Stimulated activated CD4-positive, alpha-beta T cell treated with anti-CD3 and anti-CD28 coated beads, Interleukin-4, amount 100 ng/mL, for 4 hours (primary cell): ENCODE measurements at places on chromosomes 6 and 20.

- no peak for DNase-seq
Observed at GRCh38 chr20:55456316-55456940, 548.9 kb downstream of the CBLN4 start.

DNA sequence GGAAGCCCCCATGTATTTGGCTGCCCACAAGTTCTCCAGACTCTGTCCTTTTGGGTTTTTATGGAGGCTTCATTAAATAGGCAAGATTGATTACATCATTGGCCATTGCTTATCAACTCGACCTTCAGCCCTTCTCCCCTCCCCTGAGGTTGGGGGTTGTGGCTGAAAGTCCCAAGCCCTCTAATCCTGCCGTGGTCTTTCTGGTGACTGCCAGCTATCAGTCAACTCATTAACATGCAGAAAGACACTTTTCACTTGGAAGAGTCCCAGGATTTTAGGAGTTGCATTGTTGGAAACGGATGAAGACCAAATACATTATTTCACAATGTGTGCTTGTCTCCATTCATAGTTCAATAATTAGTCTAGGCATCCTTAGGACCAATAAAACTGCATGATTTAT is 9.5 kb downstream of the CDC5L start:
- no peak for DNase-seq

DNA sequence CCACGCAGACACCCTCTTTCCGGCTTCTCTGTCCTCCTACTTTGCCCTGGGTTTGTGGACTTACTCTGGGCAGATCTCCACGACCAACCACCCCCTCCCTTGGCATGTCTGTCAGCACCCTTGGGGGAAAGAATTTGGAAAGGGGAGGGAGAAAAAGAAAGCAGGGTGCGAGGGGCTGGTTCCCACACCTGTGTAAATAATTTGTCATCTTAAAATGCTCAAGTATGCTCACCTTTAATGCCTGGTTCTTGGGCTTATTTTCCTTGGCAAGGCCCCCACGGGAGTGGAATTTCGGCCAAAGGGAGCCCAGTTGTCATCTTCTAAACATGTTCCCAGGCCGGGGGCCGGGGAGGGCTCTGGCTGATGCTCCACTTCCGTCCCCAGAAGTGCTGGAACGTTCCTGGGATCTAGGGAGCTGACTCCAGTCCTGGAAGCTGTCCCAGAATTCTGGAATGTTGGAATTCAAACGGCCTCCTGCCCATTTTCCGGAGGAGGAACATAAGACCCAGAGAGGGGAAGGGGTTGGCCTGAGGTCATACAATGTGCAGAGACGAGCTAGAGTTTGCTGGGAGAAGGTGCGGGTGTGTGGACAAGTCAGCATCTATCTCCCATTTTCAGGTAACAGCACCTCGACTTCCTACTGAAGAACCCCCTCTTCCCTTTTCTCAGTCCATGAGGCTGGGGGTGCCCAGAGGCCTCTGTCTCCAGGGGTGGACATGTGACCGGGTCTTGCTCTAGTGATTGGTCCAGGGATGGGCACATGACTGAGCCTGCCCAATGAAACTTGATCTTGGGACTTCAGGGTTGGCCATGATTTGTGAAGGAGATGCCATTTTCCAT is 122.3 kb downstream of the CEBPB start:
- DNase-seq: no peak

DNA sequence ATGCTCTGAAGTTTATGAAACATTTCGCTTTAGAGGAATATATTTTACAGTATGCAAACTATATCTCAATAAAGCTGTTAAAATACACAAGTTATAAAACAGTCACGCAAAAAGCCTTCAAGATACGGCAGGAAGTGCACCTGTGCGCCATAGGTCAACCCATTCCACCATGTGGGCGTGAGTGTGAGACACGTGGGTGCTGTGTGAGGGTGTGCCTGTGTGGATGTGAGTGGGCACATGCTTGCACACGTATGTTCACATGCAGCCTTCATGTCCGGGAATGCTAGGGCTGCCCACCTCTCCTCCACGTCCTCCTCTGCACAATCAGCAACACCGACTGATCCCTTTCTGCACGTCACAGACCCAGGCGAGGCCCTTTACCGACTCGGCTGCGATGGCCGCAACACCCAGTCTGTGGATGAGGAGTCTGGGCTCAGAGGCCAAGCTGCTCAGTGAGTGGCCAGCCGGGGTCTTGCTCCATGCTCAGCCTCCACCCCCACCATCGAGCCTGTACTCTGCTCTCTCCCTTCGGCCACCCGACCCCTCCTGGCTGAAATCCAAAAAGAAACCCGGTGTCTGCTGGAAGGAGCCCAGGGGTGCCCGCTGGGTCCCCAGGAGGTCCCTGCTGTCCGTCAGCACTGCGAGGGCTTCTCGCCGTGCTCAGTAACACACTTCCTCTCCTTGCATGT is 3.0 kb upstream of the FRMD1 start:
- DNase-seq: no peak

GRCh38 chr6:74609871-74610270 is 596.0 kb downstream of the COL12A1 start:
- DNase-seq: no peak

DNA sequence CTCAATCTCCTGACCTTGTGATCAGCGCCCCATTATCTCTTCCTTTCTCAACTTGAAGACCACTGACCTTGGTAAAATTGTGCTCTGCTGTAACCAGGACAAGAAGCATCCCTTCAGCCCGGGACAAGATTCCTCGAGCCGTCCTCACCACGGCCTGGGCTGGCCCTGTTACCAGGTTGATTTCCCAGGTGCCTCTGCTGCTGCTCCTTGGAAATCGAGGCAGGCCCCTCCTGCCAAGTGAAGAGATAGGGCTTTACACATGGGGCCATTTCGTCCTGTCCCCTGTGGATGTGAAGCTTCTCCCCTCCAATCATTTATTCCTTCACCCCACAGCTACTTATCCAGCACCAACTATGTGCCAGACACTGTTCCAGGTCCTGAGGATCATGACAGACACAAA is 21.5 kb downstream of the RAB44 start:
- DNase-seq: no peak

DNA sequence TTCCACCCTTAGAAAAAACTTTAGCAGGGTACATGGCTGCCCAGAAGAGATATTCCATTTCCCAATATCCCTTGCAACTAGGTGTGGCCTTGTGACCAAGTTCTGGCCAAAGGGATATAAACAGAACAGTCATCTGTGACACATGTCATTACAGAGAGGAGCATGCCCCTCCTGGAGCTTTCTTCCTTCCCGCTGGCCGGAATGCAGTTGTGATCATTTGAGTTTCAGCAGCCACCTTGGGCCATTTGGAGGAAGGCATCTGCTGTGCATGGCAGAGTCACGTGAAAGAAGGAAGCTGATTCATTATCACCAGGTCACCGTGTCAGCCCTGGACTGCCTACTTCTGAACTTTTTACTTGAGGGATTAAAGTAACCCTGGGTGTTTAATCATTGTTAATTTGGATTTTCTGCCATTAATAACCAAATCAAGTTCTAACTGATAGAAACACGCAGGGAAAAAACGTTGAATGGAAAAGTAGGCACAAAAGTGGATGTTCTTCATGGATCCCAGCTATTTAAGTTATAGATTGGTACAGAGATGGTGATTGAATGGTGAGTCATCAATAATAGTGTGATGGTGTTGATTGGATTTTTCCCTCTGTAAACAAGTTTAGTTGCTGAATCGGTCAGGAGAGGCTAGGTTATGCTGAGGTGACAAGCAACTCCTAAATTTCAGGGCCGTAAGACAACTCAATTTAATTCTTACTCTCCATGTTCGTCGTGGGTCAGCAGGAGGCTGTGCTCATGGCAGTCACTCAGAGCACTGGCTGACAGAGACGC is 80.7 kb upstream of the CCDC167 start:
- no peak for DNase-seq

- no peak for DNase-seq
Observed at GRCh38 chr6:166573511-166574216, 12.8 kb downstream of the RAMACL start.
